NCI-H1694 treated with DMSO at 0.1 percent for 48 hours (cell line): ENCODE measurements at places on chromosomes 11 and 22.

GRCh38 chr22:42399315-42400271 is 32.6 kb downstream of the NFAM1 start:
- DNase-seq, result peak; percentile 93

GRCh38 chr11:11780858-11781257 is 60.9 kb upstream of the USP47 start:
- no peak for DNase-seq

DNA sequence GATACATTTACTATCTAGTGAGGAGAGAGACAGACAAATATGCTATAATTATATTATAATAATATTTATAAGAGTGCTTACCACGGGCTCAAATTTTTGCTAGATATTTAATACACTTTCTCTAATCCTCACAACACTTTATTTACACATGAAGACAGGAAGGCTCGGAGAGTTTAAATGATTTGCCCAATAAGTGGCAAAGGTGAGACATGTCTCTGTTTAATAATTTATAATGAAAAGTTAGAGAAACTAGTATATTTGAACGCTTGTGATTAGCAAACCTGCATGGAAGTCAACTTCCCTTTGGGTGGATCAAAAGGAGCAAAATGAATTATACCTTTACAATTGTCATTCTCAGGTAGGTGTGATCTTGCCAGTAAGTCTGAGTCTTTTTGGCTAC is 55.4 kb downstream of the POLD3 start:
- no peak for DNase-seq

GRCh38 chr11:76634886-76635285 is 35.7 kb downstream of the LRRC32 start:
- DNase-seq, result no peak

- DNase-seq, result no peak
Observed at GRCh38 chr11:110738641-110739040, 26.4 kb upstream of the ARHGAP20 start.

GRCh38 chr11:45872651-45873356 is 12.6 kb upstream of the MAPK8IP1 start:
- peak; percentile 30 for DNase-seq

GRCh38 chr11:116857316-116857715 is 19.9 kb upstream of the APOA1 start:
- no peak for DNase-seq

DNA sequence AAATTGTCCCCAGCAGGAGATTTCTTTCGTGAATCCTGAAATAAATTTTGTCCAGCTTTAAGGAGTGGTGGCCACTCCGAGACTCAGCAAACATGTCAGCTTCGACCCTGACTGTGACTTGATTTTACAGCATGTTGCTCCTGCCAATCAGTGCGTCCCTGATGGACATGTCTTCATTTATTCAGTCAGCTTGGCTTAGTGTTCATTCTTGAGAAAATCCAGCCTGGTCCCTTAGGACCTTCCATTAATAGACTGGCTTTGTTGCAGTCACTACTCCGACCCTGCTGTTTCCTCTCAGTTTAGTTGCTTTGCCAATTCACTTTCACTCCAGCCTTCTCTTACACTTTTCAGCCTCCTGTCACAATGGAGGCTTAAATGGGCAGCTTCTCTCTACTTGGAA is 30.5 kb downstream of the TMPRSS5 start:
- DNase-seq, result no peak

DNA sequence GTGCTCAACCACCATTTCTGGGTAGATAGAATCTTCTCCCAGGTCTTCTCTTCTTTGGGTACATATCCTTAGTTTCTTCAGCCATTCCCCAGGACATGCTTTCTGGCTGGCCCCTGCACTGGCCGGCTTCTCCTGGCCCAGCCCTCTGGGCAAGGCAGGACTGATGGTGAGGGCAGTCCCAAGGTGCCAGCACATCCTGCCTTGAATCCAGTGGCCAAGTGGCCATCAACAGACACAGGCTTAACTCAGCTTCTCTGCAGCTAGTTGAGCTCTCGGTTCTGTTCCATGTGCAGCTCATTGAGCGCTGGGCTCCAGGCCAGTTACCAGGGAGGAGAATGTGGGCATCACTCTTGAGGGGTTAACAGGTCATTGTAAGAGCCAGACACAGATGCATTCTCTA is 17.6 kb downstream of the SMIM38 start:
- DNase-seq, result no peak

DNA sequence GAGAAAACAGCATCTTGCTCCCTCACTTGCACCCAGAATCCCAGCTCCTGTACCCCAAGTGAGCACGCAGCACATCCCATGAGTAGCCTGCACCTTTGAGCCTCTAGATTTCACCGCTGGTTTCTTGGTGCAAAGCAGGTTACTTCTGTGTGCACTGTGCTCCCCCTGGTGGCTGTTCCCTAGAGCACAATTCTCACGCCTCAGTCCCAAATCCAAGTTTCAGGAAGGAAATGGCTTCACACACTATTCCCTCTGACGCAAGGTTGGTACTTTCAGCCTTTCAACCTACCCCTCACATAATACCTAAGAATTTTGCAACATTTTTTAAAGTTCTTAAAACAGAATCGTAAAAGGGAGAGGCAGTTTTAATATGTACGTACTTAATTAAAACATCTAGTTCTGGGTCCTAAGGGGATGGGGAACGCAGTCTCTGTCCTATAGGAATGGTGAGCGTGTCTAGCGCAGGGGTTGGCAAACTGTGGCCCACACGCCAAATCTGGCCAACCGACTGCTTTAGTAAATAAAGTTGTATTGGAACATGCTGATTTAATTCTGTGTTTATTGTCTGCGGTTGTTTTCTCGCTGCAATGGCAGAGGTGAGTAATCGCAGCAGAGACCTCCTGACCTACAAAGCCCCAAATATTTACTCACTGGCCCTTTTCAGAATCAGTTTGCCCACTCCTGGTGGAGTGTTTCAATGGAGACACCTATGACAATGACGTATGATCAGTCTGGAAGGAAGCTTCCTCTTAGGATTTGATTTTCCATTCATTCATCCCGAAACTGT is 27.5 kb downstream of the DHCR7 start:
- DNase-seq, result peak; percentile 49

DNA sequence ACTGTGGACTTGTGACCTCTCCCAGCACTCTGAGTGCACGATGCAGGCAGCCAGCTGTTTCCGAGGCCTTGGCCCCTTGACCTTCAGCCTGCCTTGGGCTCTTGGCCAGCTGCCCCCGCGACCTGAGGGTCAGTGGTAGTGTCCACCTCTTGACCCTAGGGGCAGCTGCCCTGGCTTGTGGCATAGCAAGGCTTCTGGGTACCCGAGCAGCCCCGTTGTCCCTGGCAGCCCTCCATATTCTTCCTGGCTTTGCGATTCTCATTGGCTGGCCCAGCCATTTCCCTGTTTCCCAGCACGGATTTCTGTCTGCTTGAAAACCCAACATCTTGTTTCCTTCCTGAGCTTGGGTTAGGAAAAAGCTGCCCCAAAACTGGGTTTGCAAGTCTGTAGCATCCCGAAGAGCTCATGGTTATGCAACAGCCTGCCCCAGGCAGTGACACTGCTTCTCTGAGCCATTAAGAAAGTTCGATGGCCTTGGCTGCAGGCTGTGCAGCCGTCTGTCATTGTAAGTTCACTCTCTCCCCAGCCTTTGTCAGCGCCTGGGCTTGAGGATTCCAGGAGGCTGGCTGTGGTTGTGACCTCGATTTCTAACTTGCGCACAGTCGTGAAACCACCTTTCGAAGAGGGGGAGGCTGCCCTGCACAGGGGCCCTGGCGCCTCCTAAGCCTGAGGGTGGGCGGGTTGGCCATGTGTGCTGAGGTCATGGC is 48.8 kb downstream of the FBLN1 start:
- no peak for DNase-seq

DNA sequence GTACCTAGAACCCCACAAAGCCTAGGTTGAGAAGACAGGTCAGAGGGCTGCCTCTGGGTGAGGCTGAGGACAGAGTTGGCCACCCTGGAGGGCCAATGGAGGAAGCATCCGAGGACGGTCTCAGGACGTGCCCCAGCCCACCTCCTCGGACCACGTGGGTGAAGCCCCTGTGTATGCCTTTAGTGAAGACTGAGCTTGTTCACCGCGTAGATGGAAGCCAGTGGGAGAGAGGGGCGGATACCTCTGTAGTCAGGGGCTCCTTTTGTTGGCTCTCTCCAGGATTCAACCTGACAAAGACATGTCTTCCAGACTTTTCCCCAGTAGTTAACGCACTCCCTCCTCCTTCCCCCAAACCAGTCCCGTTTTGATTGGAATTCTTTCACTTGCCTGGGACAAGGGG is 110.7 kb downstream of the ZBTB16 start:
- DNase-seq, result no peak

GRCh38 chr11:14784230-14784629 is 107.8 kb downstream of the CYP2R1 start:
- DNase-seq, result no peak

GRCh38 chr11:121696177-121696871 is 243.6 kb upstream of the SORL1-AS1 start:
- no peak for DNase-seq

- no peak for DNase-seq
Observed at GRCh38 chr11:38680746-38681145, 2082.7 kb upstream of the RAG2 start.

GRCh38 chr22:36452250-36452977 is 29.0 kb downstream of the TXN2 start:
- DNase-seq, result no peak

DNA sequence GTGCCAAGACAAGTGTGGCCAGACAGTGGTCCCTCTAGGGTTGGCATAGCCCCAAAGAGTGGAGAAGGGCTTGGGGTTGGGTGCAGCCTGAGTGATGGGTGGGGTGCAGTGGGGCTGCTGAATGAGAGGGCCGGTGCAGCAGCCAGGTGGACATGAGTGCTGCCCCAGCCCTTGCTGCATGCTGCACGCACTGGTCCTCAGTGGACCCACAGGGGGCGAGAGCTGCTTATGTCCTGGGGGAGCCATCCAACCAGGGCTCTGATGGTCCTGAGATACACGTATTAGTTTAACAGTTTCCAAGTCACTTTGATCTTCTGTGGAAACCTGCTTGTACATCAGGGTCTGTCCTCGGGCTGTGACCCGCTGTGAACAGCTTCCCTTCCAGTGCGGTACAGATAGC is 23.9 kb upstream of the ACR start:
- no peak for DNase-seq

- no peak for DNase-seq
Observed at GRCh38 chr11:77039491-77040400, 5.5 kb downstream of the B3GNT6 start.

DNA sequence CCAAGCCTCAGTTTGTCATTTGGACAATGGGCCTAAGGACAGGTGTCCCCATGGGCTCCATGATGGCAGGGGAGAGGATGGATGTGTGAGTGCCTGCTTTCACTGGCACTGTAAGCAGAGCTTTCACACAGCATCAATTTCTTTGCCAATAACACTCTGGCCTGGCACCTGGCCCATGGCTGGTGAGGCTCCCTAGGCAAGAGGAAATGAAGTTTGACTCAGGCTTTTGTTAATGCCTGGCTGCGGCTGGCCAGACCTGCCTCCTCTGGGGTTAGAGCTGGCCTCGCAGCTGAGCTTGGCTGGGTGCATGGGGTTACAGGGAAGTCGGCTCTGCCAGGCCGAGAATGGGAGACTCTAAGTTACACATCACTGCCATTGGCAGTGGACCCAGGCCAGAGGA is 30.0 kb upstream of the SEZ6L start:
- peak; percentile 17 for DNase-seq

DNA sequence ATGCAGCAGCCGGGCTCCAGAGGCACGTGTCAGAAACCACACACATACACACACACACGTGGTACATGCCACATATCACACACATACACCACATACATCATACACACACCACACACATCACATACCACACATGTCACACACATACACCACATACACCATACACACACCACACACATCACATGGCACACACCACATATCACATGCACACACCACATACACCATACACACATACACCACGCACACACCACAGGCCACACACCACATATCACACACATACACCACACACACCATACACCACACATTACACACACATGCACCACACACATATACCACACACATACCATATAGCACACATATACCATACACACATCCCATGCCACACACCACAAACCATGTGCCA is 97.5 kb upstream of the PRR5 start:
- no peak for DNase-seq

GRCh38 chr11:93432247-93432646 is 101.7 kb downstream of the DEUP1 start:
- DNase-seq, result no peak

GRCh38 chr22:49907807-49908206 is 10.4 kb downstream of the ALG12 start:
- no peak for DNase-seq

DNA sequence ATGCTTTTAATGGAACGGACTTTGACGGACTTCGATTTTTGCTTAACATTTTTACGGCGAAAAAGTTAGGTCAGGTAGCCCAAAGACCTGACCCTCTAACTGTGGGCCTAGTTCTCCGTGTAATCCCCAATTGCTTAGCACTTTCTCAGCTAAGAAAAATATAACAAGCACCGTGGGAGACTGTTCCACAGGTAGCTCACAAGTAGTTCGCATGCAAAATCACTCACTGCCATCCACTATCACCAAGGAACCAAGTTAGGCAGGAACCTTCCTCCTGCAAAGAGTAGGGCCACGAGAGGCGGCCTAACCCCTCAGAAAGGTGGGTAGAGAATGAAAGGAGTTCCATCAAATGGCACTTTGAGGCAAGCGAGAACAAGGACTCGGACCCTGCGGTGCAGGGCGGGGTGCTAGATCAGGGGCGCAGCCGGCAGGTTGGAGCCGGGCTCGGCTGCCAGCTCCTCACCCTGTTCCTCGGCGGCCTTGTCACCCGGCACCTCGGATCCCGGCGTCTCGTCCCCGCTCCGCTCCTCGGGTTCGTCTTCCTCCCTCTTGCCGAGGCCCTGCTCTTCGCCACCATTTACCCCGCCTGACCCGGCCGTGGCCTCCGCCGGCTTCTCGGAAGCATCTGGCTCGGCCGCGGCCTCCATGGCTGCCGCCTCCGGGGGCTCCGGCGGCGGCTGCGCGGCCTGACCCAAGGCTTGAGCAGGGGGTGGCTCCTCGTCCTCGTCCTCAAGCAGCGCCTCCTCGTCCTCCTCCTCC is 922 bp downstream of the HNRNPUL2 start:
- DNase-seq, result no peak

GRCh38 chr11:116051494-116051893 is 547.3 kb upstream of the CADM1 start:
- DNase-seq, result no peak

DNA sequence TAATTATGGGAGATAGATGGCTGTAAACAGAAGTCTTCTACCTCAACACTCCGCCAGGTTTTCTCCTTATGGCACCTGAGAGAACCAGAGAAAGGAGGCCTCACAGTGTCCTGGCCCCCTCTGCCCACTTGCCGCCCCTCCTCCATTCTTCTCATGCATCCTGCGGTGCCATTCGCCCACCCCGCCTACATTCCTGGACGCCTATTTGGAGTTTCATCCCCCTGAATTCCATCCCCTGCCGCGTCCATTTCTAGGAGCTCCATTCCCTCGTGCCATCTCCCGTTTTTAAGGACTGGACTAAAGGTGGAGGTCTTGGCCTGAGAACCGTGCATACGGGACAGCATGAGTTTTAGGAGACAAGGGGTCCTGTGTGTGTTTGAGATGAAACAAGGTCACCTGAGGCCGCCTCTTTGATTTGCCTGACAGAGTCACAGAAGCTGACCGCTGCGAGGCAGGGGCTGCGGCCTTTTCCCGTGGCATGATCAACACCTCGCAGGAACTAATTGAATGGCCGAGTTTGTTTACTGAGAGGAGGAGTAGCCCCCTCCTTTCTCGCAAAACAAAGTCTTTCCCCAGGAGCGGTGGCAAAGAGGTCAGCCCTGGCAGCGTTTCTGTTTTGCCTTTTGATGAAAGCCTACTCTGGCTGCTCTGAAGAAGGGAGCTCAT is 246.2 kb downstream of the ST3GAL4 start:
- DNase-seq, result no peak
